ENCODE measurements at places on chromosomes 12 and 14. TPM values are rescaled to one million over a fixed set of nuclear protein-coding genes. Genes with fewer than 3 reads are reported as not detected.

Gene SYNDIG1L
- total RNA-seq, result not detected

Gene NFKBIA
- total RNA-seq, result 380 TPM

Gene TAS2R31
- 9.0 TPM for total RNA-seq

Gene RERG
- total RNA-seq, result 11.4 TPM

Gene IGF1
- total RNA-seq, result 21.5 TPM
